ENCODE measurements at places on chromosomes 13 and 19.

DNA sequence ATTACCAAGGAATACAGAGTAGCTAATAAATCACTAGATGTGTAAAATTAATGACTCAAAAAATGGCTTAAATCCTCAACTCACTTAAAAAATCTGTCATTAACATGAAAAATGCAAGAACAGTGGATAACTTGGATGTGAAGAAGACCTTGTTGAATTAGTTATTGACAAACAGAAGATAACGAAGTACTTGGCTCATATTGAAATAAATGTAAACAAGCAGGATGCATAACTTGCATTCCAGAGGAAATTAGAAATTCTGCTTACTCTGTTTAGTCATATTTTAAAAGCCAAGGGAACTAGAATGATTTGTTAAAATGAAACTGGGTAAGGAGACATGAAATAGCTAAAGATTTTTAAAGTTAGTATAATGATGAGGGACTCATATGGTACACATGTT lies 1812.2 kb downstream of the PCDH9 start:
- DNase-seq: no peak

DNA sequence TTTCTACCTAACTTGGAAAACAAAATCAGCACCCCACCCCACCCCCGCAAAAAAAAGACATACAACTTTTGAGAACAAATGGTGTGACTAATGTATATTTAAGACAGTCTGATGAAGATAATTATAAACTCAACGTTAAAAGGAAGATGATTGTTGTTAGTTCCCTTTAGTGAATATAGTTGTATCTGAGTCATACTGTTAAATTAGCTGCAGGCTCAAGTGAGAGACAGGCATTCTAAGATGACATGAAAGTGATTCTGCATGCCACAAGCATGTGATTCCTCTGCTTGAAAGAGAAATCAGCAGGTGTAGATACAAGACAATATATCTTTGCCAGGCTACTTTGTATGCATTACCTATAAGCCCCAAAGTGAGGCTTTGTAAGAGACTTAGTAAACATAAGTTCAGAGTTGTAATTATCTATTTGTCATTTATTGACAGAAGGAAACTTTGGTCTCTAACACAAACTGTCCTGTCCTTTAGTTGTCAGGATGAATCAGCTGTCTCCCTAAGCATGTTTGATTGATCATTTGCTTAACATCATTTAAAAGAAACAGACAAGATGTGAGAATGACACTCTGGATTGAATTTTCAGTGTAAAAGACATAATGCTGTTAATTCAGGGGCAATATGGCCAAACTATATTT lies 319.4 kb upstream of the HTR2A start:
- no peak for DNase-seq

- DNase-seq: no peak
Measured at GRCh38 chr13:46639033-46639981, 86.3 kb downstream of the LRCH1 start.

DNA sequence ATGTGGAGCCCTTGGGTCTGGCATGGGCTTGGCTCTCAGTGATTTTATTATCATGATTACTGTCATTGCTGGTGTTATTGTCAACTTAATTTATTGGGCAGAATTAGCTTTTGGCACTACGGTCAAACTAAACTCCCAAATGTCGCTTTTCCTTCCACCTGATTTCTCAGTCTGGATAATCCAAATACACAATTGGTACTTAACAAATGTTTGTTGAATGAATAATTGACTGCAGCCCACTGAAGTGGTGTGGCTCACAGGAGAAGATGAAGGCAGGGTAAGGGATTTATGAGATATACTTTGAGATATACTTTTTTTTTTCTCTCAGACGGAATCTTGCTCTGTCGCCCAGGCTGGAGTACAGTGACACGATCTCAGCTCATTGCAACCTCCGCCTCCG lies 1.5 kb downstream of the COLGALT1 start:
- DNase-seq: no peak

DNA sequence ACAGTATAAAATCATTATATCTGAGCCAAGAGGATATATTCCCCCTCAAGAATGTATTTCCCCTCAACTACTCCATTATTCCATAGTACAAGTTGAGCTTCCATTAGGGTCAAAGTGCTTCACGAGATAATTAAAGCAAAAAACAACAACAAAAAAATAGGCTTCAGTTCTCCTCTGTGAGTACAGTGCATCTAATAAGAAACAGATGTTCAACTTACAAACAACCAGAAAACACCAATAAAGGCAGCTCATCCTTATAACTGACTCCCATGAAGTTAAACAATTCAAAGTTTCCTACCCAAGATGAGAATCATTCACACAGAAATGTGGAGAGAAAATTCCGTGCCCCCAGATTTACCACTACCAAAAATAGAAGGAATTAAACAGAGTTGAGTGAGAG lies 854.4 kb downstream of the PCDH9 start:
- DNase-seq: no peak

DNA sequence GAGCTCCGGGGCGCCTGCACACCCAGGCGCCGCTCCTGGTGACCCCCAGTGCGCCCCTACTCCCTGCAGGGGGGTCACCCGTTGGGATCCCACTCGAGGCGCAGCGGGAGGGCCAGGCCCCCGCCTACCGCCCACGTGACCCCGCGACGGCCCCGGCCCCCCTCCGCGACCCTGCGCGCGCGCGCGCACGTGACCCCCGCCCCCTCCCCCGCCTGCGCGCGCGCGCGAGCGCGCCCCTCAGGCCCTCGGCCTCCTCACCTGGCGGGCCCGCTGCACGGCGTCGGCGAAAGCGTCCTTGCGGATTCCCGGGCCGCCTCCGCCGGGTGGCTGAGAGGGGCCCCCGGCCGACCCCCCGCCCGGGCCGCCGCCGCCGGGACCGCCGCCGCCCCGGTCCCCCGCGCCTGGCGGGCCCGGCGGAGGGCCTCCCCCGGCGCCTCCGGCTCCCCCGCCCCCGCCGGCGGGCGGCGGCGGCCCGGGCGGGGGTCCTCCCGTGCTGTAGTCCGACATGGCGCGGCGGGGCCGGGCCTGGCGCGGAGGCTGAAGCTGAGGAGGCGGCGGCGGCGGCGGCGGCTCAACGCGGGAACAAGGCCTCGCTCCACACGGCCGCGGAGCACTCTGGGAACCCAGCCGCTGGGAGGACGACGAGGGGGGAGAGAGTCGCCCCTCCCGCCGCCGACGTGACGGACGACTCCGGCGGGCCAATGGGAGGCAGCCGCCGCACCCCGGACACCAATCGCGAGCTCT lies at the start of gene KHSRP:
Gene KHSRP (minus strand): TSS at position 617 of the 744 bp plus-strand sequence. CDS start 110 bp downstream, at position 507.
- DNase-seq: no peak

DNA sequence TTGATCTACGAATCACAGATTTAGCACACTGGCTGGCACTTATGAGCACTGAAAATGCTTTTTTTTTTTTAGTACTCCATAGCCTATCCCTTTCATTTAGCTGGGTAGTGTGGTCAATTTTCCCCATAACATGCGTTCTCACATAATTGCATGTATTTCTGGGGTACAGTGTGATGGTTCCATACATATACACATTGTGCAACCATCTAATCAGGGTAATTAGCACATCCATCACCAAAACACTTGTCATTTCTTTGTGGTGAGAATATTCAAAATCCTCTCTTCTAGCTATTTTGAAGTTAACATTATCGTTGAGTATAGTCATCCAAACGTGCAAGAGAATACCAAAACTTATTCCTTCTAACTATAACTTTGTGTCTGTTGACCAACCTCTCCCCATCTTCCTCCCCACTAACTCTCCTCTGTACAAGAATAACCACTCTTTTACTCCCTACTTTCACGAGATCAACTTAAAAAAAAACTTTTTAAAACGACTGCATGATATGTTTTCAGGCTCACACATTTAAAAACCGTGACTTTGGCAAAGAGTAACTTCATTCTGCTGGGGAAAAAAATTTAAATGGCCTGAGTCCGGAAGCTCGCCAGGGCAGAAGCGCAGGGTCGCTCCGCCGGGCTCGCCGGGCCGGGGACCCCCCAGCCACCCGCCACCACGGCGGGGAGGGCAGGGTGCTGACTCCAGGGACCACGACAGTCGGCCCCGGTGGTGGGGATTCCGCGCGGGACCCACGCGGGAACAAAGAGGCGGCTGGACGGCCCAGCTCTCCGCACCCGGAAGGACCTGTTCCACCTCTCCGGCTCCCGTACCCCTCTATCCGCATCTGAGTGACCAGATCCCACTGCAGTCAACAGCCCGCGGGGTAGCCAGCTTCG lies 868 bp upstream of the UBAC2 start:
- no peak for DNase-seq

DNA sequence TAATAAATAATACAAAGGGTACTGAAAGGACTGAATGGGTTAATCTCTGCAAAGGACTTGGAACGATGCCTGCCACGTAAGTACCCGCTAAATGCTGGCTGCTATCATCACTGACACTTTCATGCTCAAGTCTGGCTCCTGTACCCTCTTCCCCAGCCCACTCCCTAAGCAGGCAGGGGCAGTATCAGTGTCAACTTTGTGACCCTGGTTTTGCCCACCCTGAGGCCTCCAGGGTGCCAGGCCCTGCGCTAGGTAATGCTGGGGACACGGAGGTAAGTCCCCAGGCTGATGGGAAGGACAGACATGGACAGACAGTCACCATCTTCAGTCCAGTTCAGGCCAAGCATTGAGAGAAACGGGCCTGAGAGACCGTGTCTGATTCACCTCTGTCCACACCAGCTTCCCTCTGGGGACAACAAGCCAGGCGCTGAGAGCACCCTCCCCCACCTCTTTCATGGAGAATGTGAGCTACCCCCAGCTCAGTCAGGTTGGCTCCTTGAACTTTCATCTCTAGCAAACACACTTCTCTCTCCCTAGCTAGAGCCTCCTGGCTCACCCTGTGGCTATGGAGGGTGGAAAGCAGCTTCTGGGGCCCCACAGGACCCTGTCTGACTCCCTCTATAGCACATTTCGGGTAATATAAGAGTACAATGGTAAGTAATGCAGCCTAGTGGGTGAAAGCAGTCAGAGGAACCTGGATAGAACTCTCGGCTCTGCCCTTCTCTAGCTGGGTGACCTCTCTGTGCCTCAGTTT lies 800 bp downstream of the ETFB start:
- peak; percentile 30 for DNase-seq

- no peak for DNase-seq
Measured at GRCh38 chr13:71860547-71861138, 6.4 kb downstream of the DACH1 start.

- DNase-seq: no peak
Measured at GRCh38 chr13:97753942-97754670, 199.4 kb upstream of the IPO5 start.

DNA sequence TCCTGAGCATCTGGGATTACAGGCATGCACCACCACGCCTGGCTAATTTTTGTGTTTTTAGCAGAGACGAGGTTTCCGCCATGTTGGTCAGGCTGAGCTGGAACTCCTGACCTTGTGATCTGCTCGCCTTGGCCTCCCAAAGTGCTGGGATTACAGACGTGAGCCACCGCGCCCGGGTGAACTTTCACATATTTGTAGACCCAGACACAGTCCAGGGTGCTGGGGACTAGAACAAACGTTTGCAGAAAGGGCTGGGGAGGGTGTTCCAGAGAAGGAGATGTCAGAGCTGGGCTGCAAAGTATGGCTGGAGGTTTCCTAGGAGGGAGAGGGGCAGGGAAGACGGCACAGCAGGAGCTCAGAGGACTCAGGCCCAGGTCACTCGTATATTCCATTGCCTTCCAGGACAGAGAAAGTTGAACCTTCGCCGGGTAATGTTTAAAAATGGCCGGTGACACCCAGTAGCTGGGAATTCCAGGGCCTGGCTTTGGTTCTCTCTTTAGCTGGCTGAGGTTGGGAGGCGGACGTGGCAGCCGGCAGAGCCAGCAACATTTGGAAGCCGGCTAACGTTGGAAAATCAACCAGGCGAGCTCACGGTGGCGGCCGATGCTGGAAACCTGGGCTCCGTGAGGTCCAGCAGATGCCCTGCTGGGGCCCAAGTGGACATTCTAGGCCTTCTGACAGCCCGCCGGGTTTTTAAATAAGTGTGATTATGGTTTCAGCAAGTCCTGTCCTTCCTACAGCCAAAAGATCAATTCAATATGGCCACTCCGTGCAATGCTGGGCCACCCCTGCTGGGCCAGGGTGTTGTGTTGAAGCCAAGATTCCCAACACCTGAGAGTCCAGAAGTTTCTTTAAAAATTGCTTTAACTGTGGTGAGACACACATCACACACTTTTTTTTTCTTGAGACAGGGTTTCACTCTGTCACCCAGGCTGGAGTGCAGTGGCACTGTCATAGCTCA lies 41.5 kb downstream of the NFIC start:
- no peak for DNase-seq

DNA sequence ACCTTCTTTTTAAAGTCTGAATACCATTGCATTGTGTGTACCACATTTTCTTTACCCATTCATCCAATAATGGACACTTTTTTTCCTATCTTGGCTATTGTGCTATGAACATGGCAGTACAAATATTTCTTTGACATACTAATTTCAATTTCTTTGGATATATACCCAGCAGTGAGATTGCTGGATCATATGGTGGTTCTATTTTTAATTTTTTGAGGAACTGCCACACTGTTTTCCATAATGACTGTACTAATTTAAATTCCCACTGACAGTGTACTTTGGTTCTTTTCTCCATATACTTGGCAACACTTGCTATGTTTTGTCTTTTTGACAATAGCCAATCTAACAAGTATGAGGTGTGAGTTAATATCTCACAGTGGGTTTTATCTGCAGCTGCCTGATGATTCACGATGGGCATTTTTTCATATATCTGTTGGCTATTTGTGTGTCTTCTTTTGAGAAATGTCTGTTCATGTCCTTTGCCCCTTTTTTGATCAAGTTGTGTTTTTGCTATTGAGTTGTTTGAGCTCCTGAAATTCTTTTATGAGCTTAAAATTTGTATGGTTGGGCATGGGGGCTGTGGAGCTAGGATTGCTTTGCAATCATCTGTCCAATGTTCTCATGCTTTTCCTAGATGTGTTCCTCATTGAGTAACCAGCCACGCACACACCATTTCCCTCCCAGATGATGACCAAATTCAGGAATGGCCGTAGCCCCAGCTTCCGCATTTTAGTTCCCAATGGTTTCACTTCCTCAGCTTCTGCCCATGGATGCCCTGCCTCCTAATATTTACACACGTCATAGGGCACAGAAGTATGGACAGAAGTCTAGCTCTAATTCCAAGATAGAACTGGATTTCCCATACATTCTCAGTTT lies 380.0 kb upstream of the SGCG start:
- no peak for DNase-seq

- DNase-seq: no peak
Measured at GRCh38 chr19:51724543-51724942, 752 bp upstream of the HAS1 start.

DNA sequence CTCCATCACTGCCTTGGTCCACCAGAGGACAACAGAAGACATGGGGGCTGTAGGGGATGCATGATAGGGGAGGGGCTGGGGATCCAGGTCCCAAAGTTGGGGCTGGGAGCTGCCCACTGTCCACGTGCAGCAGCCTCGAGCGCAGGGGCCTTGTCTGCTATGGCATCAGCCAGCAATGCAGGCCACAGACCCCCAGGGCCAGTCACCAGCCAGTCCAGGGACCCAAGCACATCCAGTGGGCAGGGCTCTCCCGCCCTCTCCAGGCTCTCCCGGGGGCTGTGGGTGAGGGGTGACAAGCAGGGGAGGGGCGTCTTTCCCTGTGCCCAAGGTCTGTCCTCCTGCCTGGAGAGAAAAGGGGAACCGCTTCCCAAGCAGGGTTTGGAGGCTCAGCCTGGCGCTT lies 32.8 kb downstream of the PEPD start:
- no peak for DNase-seq

GRCh38 chr19:37964109-37964508 lies 57.1 kb downstream of the SIPA1L3 start:
- DNase-seq: no peak

- DNase-seq: no peak
Measured at GRCh38 chr19:15779756-15780476, 7.5 kb upstream of the OR10H5 start.

All from activated CD4-positive, alpha-beta T cell treated with anti-CD3 and anti-CD28 coated beads, Interleukin-2, amount 50 U/mL, for 16 hours (primary cell).